ENCODE measurements at places on chromosomes 7 and 10. TPM values are rescaled to one million over a fixed set of nuclear protein-coding genes. Genes with fewer than 3 reads are reported as not detected.
A peak's percentile ranks its signal among the peaks of the same experiment; 100 is the strongest.

CRHR2 gene
- not detected for total RNA-seq

DNA sequence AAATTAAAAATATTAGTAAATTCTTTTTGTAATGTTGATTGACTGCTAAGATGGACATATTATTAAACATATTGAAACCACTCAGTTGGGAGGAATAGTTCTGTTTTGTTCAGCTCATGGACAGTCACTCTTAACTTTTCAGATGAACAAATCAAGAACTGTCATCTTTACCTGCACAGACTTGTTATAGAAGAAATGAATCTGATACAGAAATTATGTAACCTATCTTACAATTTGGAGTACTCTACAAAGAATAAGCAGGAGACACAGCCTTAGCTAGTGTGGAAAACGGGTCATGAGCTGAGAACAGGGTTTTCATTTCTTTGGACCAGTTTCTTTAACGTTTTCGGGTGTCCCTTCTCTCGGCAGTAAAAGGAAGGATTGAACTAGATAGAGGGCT, 1.2 kb upstream of the ANLN start:
- H3K36me3 ChIP-seq: no peaks in the 10 kb centered on the region
- no peak overlapping the region for H3K27ac ChIP-seq
- no peak overlapping the region for H3K4me3 ChIP-seq
- H3K4me1 ChIP-seq: peaks cover 3% of the 10 kb centered on the region
- no peak for DNase-seq

DNA sequence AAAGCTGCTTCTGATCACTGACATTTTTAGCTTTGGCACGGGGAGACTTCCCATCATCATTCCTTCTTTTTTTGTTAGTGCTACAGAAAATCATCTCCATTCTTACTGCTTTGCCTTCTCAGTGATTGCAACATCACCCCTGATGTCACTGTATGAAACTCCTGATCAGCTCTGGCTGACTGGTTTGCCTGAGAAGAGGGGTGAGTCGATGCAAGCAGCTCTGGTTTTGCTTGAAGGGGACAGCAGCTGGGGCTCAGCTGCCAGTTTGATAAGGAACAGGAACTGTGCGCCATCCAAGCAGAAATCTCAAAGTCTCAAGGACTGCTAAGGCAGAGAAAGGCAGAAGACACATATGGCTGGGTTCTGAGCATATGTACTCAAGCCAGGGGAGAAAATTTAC, 808.5 kb upstream of the CELF2 start:
- H3K36me3 ChIP-seq: no peaks in the 10 kb centered on the region
- no peaks in the 10 kb centered on the region for H3K4me1 ChIP-seq
- no peak for DNase-seq
- H3K4me3 ChIP-seq: no peak overlapping the region
- H3K27me3 ChIP-seq: no peaks in the 10 kb centered on the region
- no peak overlapping the region for H3K27ac ChIP-seq

- no peak overlapping the region for H3K27ac ChIP-seq
- H3K36me3 ChIP-seq: no peaks in the 10 kb centered on the region
- no peaks in the 10 kb centered on the region for H3K27me3 ChIP-seq
- H3K4me3 ChIP-seq: no peak overlapping the region
- DNase-seq: no peak
Measured at GRCh38 chr7:141151746-141152145, 77.9 kb downstream of the TMEM178B start.

GRCh38 chr10:108465871-108466641, 1301.5 kb upstream of the SORCS1 start:
- H3K27ac ChIP-seq: no peak overlapping the region
- peaks cover 44% of the 10 kb centered on the region for H3K27me3 ChIP-seq
- H3K36me3 ChIP-seq: no peaks in the 10 kb centered on the region
- no peaks in the 10 kb centered on the region for H3K4me1 ChIP-seq
- peak; percentile 83 for DNase-seq

CCM2 gene
- 37.4 TPM for total RNA-seq

DNA sequence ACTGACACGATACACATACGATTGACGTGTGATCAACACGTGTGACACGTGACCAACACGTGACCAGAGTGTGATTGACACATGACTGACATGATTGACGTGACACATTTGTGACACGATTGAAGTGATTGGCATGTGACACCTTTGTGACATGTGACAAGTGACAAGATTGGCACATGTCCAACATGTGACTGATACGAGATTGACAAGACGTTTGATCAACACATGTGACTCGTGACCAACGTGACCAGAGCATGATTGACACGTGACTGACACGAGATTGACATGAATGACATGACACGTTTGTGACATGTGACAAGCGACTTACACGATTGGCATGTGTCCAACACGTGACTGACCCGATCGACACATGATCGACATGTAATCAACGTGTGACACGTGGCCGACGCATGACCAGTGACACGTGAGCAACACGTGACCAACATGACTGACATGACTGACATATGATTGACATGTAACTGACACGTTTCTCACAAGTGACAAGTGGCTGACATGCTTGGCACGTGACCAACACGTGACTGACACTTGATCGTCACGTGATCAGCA, 22.0 kb downstream of the CRPPA start:
- no peaks in the 10 kb centered on the region for H3K4me1 ChIP-seq
- no peaks in the 10 kb centered on the region for H3K27me3 ChIP-seq
- DNase-seq: no peak
- peaks cover 22% of the 10 kb centered on the region for H3K36me3 ChIP-seq
- H3K4me3 ChIP-seq: peak overlapping the region; percentile 52
- H3K27ac ChIP-seq: no peak overlapping the region

GRCh38 chr10:61877887-61878739, 23.4 kb upstream of the ARID5B start:
- peaks cover 3% of the 10 kb centered on the region for H3K4me1 ChIP-seq
- H3K27me3 ChIP-seq: no peaks in the 10 kb centered on the region
- no peaks in the 10 kb centered on the region for H3K36me3 ChIP-seq
- no peak overlapping the region for H3K4me3 ChIP-seq

GRCh38 chr7:70698219-70698832, 433.6 kb upstream of the GALNT17 start:
- DNase-seq: no peak
- peaks cover 30% of the 10 kb centered on the region for H3K4me1 ChIP-seq
- no peaks in the 10 kb centered on the region for H3K27me3 ChIP-seq
- H3K4me3 ChIP-seq: peak overlapping the region; percentile 96

TSPAN33 gene
- total RNA-seq: 35.6 TPM

HOXA6 gene
- not detected for total RNA-seq

GRCh38 chr7:98641646-98642500, 24.8 kb downstream of the NPTX2 start:
- H3K4me3 ChIP-seq: no peak overlapping the region
- H3K36me3 ChIP-seq: no peaks in the 10 kb centered on the region
- no peaks in the 10 kb centered on the region for H3K4me1 ChIP-seq
- peak; percentile 59 for DNase-seq
- no peaks in the 10 kb centered on the region for H3K27me3 ChIP-seq

DNA sequence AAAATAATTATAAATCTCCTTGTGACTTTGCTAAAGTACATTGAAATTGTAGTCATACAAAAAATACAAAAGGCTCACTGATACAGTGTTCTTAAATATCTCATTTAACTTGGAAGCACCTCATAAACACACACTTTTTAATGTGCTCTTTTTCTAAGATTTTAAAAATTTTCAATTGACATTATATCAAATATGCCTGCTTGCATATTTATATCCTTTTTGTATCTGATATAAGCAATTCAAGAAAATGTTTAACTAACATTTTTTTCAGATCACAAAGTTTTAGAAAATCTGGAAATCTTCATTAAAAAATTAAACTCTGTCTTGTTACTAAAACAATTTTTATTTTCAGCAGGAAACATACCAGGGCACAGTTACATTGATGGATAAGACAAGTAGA, 661.5 kb downstream of the REEP3 start:
- no peak overlapping the region for H3K4me3 ChIP-seq
- peaks cover 2% of the 10 kb centered on the region for H3K4me1 ChIP-seq
- H3K27me3 ChIP-seq: no peaks in the 10 kb centered on the region
- no peak for DNase-seq
- H3K36me3 ChIP-seq: no peaks in the 10 kb centered on the region

DNA sequence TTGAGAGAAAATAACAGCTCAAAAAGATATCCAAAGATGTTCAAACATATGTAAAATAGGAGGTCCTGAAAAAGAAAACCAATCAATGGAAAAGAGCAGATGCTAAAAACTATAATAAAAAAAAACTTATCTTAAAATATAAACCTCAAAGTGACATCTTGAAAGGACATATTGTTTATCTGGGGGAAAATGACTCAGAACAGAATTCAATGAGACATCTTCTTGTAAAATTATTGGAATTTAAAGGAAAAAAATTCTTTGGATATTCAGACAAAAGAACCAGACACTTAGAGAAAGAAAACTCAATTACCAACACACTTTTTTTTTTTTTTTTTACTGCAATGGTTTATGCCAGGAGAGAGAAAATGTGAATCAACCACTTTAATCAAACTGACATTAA, 58.9 kb downstream of the NAMPT start:
- H3K4me1 ChIP-seq: no peaks in the 10 kb centered on the region
- no peak for DNase-seq
- H3K27me3 ChIP-seq: no peaks in the 10 kb centered on the region
- H3K36me3 ChIP-seq: no peaks in the 10 kb centered on the region
- H3K27ac ChIP-seq: no peak overlapping the region

PPP1R9A gene
- total RNA-seq: 30.1 TPM

GRCh38 chr10:132306864-132307751, 642 bp downstream of the STK32C start:
- DNase-seq: peak; percentile 79
- no peak overlapping the region for H3K27ac ChIP-seq
- H3K36me3 ChIP-seq: no peaks in the 10 kb centered on the region
- H3K27me3 ChIP-seq: peaks cover 59% of the 10 kb centered on the region

GRCh38 chr10:122062831-122063674, 74.1 kb downstream of the TACC2 start:
- H3K4me3 ChIP-seq: no peak overlapping the region
- no peaks in the 10 kb centered on the region for H3K36me3 ChIP-seq
- no peaks in the 10 kb centered on the region for H3K27me3 ChIP-seq
- peaks cover 3% of the 10 kb centered on the region for H3K4me1 ChIP-seq
- peak; percentile 91 for DNase-seq

DNA sequence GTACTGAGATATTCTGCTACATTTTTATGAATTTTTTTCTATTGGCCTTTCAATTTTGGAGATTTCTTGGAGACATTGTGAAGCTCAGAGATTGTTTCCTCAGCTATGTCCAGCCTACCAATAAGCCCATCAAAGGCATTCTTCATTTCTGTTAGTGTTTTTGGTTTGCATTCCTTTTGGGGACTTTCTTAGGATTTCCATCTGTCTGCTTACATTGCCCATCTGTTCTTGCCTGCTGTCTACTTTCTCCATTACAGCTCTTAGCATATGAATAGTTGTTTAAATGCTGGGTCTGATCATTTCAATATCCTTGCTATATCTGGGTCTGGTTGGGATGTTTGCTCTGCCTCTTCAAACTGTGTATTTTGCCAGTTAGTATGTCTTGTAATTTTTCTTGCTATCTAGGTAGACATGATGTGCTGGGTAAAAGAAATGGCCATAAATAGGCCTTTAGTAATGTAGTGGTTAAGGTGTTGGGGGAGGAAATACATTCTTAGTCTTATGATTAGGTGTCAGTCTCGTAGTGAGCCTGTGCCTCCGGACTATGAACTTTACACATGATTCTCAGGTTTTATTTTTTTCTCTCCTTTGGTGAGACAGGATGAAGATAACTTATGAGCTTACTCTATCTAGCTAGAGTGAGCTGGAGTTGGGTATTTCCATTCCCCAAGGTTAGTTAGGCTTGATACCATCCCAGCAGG, 32.6 kb upstream of the NME8 start:
- no peaks in the 10 kb centered on the region for H3K36me3 ChIP-seq
- DNase-seq: no peak
- H3K4me3 ChIP-seq: no peak overlapping the region
- no peak overlapping the region for H3K27ac ChIP-seq

DNA sequence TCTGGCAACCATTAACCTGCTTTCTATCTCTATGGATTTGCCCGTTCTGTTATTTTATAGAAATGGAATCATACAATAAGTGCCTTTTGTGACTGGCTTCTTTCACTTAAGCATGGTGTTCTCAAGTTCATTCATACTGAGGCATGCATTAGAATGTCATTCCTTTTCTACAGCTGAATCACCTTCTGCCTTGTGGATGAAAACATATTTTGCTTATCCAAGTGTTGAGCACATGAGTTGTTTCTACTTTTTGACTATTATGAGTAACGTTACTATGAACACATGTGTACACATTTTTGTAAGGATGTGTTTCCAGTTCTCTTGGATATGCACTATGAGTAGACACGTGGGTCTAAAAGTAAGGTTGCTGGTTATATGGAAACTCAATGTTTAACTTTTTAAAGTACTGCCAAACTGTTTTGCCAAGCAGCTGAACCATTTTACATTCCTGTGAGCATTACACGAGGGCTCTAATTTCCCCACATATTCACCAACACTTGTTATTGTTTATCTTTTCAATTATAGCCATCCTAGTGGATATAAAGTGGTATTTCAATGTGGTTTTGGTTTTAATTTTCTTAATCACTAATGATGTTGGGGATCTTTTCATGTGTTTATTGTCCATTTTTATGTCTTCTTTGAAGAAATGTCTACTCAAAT, 241.3 kb downstream of the FANK1 start:
- no peaks in the 10 kb centered on the region for H3K27me3 ChIP-seq
- H3K4me3 ChIP-seq: no peak overlapping the region
- H3K4me1 ChIP-seq: no peaks in the 10 kb centered on the region
- no peaks in the 10 kb centered on the region for H3K36me3 ChIP-seq

DNA sequence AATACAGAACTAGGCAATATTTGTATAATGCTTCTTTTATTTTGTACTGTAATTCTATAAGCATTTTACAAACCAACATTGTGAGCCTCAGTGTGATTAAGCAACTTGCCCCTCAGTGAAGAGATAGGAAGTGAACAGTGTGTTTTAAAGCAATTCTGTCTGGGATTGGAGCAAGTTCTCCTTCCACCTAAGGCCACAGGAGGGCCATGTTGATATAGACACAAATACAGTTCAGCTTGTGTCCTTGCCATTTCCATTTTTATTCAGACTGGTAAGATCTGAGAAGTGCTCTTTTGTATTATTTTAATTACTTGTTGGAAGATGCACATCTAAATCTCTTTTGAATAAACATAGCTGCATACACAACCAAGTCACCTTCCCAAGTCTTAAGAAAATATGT, 416.3 kb upstream of the COBL start:
- no peak overlapping the region for H3K27ac ChIP-seq
- H3K27me3 ChIP-seq: peaks cover 11% of the 10 kb centered on the region
- no peak for DNase-seq
- H3K4me3 ChIP-seq: no peak overlapping the region
- H3K36me3 ChIP-seq: no peaks in the 10 kb centered on the region

ASB10 gene
- total RNA-seq: not detected

RAB19 gene
- total RNA-seq: 5.1 TPM

- H3K27ac ChIP-seq: no peak overlapping the region
- H3K4me1 ChIP-seq: no peaks in the 10 kb centered on the region
- H3K4me3 ChIP-seq: no peak overlapping the region
Measured at GRCh38 chr10:20944789-20945502, 47.8 kb upstream of the NEBL start.

GRCh38 chr10:47418321-47418720, 34.2 kb upstream of the ZNF488 start:
- H3K4me1 ChIP-seq: no peaks in the 10 kb centered on the region
- no peaks in the 10 kb centered on the region for H3K27me3 ChIP-seq
- no peak overlapping the region for H3K27ac ChIP-seq
- no peak for DNase-seq
- H3K4me3 ChIP-seq: no peak overlapping the region

- H3K36me3 ChIP-seq: no peaks in the 10 kb centered on the region
- H3K4me1 ChIP-seq: no peaks in the 10 kb centered on the region
Measured at GRCh38 chr10:116272440-116273283, at the start of gene GFRA1. Gene GFRA1 (minus strand): TSS chr10:116273206. CDS start chr10:116272029, 1,177 bp downstream.

GRCh38 chr7:157412021-157412443, 75.2 kb downstream of the DNAJB6 start:
- no peak overlapping the region for H3K4me3 ChIP-seq
- H3K36me3 ChIP-seq: peaks cover 45% of the 10 kb centered on the region
- H3K27me3 ChIP-seq: no peaks in the 10 kb centered on the region
- DNase-seq: no peak
- no peak overlapping the region for H3K27ac ChIP-seq
- H3K4me1 ChIP-seq: peaks cover 7% of the 10 kb centered on the region

Data from endodermal cell (in vitro differentiated cells).